ENCODE measurements at places on chromosomes 1 and 21.
A peak's percentile ranks its signal among the peaks of the same experiment; 100 is the strongest.

DNA sequence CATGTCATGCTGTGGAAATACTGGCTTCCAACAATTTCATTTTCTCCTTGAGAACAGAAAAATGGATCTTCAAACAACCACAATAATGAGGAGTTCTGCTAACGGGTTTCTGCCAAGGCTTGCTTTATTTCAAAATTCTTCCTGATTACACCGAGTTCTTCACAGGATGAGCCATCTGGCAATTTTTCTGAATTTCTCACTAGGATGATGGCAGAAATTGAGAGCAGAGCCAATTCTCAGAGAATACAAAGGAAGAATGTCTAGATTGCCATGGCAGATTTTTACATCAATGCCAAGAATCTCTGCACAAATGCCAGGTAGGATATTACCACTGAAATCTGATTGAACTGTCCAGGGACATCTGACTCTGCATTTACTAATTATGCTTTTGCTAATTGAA is 619.0 kb upstream of the CHRM3 start:
- no peak for DNase-seq

GRCh38 chr1:219419860-219420259 is 193.0 kb downstream of the ZC3H11B start:
- DNase-seq, result no peak

- DNase-seq, result no peak
Measured at GRCh38 chr21:36381841-36382589, 3.2 kb upstream of the CHAF1B start.

GRCh38 chr1:59477867-59478266 is 181.0 kb downstream of the FGGY start:
- no peak for DNase-seq

DNA sequence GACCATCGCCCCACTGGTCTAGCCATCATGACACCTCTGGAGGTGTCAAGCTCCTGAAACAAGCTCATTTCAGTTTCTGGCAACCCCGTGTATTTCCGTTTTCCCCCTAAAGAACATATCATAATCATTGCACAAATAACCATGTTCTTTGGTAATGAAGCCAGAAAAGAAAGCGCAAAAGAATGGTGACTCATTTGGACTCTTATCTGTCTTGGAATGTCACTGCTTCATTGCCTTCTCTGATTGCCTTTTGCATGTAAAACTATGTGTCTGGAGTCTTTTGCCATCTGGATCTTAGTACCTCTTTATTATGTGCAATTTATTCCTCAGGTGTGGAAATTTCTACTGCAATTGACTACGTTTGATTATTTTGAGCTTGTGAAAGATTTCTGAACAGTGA is 110.5 kb downstream of the COLGALT2 start:
- DNase-seq, result no peak

DNA sequence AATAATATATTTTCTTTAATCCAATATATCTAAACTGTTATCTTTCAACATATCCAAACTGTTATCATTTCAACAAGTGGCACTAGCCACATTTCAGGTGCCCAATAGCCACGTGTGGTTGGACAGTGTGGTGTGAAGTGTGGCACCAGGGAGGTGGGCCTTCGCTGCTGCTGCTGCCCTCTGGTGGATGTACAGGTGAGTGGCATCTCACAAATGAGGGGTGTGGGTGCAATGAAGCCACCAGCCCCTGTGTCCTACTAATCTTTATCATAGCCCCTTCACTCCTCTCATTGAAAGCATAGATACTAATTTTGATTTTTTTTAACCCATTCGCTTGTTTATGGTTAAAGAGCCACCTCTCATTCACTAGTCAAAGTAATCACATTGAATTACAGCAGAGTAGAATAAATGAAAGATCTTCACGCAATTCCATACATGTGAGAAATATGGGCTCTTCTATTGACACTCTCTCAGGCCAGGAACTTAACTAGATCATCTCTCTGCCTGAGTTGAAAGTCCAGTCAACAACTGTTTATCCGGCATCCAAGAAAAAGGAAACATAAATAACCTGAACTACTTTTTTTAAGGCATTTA is 499.2 kb downstream of the OMA1 start:
- DNase-seq, result peak; percentile 16

DNA sequence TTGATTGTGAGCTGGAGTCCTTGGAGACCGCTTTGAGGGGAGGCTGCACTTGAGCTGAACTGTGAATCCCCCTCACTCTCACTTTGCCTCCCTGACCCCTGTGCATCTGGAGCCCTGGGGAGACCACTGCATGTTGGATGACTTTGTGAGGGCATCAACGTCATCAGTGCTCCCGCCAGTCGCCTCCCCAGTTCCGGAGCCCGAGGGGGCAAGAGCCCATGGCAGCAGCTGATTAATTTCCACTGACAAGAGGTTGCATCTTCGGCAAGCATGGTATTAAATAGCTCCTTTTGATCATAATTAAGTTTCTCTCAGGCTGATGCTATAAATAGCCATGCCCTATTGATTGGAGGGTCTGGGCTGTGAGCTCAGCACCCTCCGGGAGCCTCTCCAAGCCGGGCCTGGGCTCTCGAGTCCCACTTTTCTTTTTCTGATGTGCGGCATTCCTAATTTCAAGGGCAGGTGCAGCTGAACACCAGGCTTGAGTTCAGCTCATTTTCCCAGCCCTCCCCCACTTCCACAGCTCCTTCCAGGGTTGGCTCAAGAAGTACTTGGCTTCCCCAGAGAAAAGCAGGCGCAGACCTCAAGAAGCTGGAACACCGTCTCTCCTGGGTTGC is 33.2 kb downstream of the KCND3 start:
- DNase-seq, result no peak

DNA sequence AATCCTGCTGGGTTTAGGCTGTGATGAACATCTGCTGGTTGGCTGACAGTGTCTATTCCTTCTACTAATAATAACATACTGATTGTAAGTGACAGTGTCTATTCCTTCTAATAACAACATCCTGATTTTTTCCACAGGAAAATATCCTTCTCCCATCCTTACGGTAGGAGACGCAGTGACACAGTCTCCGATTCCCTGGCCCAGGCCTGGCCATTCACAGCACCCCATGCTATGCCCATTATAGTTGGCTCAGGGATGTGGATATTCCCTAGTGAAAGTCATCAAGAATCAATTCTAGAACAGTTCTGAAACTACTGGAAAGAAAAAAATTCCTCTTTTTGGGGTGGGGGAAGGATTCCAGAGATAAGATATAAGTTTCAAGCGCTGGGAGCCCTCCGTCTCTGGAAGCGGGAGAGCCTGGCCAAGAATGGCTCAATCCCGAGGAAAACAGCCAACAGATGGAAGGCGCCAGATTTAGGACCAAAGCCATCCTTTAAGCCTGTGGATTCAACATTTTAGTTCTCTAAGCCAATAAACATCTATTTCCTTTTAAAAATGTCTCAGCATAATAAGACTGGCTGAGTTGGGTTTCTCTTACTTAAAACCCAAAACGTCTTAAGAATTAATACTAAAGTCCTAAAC is 88.6 kb downstream of the GPATCH2 start:
- no peak for DNase-seq

DNA sequence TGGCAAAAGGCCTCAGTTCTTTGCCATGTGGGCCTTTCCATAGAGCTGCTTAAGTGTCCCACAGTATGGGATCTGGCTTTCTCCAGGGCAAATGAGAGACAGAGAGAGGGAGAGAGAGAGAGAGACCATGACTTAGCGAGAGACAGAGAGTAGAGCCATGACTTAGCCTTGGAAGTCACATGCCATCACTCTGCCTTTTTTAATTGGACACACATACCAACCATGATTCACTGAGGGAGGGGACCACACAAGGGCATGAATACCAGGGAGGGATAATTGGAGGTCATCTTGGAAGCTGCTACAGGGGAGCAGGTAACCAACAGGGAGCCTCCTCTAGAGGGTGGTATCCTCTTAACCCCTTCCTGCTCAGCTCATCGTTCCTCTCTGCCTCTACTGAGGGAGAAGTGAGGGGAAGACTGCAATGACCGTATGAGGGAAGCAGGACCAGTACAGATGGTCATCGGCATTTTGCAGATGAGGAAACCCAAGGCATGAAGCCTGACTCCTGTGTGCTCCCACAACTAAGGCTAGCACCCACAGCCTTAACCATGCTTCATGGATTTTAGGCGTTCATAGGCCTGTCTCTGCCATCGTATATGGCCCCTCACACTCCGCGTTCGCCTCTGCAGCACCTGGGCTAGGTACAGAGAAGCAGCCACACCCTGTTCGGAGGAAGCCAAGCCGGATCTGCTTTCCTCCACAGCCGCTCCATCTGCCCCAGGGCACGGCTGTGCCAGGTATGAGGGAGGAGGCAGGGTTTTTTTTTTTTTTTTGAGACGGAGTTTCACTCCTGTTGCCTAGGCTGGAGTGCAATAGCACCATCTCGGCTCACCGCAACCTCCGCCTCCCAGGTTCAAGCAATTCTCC is 38.6 kb downstream of the MEF2D start:
- no peak for DNase-seq

DNA sequence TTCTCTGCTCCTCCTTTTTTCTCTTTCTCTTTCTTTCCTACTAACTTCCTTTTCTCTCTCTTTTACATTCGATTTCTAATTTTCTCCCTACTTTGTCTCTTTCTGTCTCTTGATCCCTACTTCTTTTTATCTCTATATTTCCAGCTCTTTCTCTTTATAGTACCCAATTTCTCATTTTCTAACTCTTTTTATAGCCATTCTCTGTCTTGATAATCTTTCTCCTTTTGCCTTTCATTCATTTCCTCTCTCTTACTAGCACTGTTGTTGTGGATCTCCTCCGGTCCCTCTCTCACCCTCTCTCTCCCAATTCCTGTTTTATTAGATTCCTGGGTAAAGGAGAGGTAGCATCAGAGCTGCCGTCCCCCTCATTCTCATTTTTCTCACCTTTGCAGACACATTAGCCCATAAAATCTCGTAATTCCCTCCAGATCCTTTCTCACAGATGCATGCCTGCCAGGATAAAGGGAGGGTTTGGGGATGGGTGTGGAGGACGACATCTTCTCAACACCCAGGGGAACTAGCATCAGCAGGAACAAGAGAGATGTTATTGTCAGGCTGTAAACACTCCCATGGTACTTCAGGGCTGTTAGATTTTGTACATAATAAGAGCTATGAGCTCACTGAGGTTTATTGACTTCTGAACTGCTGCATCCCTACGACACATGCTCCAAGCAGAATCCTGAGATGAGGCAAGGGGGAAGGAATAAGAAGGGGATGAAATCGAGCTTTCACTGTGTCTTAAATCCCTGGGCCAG is 159.0 kb upstream of the GALNT2 start:
- no peak for DNase-seq

DNA sequence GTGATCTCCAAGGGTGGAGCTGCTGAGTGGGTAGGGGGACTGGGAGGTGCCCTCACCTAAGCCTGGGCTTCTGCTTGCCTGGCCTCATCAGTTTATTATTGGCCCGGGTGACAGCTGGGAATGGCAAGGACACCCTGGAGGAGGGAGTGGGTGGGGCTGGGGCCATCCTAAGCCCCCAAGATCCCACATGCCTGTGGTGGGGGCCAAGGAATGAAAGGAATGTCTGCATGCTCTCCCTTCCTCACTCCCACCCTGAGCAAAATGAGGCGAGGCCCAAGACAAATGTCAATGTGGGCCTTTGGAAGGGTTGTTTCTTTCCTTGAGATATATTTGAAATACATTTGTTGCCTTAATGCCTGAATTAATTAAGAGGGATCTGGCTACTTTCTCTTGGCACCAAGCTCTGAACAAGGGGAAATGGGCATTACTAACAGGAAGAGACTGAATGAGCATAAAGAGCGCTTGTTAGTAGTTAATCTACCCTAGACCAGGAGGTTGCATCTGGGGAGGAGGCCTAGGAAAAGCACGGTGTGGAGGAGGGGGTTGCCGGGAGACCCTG is 19.7 kb upstream of the CHI3L1 start:
- DNase-seq, result no peak

DNA sequence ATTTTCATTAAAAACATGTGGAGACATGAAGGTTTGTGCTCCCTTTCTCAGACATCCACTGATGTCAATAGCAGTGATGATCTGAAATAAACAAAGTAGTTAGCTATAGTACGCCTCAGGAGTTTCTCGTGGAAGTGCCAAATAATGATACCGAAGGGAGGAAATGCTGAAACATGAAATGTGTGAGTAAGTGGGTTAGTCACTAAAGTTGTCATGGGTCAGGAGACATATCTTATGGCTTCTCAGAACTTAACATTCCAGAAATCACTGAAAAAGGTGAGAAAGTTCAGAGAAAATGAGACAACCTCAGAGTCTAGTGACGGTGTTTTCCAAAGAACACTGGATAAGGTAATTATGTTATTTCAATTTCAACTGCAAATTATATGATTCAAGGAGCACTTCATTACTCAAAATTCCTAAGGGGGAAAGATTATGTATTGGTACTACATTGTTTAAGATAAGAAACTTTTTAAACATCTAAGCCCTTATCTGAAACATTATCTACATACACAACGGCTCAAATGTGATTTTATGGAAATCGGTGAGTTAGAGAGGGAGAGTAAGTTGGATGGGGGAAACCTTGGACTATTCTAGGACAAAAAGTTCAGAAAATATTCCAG is 20.6 kb downstream of the NIBAN1 start:
- no peak for DNase-seq

GRCh38 chr1:22325531-22326371 is 125.9 kb upstream of the ZBTB40 start:
- no peak for DNase-seq

GRCh38 chr21:42021371-42022090 is 11.4 kb upstream of the ZBTB21 start:
- DNase-seq, result no peak

DNA sequence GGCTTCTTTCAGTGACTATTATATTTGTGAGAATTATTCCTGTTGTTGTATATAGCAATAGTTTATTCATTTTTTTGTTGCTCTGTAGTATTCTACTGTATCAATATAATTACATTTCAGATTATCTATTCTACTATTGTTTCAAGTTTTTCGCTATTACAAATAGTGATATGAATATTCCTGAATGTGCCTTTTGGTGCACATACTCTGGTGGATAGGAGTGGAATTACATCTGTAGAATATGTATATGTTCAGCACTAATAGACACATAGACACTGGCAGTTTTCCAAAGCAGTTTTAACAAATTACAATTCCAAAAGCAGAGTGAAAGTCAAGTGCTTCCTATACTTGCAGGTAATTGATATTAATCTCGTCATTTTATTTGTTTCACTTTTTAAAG is 696.2 kb upstream of the PRMT6 start:
- no peak for DNase-seq

DNA sequence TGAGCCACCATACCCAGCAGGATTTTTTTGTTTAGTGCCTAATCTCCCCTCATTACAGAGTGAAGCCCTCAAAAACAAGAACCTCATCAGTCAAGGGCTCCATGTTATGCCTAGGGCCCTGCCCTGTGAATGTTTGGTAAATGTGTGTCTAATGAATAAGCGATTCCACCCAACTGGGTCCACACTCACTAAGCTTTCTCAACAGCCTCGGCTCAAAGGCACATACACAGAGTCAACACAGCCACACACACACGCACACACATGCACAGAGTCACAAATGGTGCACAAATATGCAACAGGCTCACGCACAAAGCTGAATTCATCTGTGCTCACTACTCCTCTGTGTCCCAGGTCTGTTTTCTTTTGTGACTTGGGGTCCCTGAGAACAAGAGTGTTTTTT is 11.7 kb upstream of the SYNC start:
- DNase-seq, result no peak

DNA sequence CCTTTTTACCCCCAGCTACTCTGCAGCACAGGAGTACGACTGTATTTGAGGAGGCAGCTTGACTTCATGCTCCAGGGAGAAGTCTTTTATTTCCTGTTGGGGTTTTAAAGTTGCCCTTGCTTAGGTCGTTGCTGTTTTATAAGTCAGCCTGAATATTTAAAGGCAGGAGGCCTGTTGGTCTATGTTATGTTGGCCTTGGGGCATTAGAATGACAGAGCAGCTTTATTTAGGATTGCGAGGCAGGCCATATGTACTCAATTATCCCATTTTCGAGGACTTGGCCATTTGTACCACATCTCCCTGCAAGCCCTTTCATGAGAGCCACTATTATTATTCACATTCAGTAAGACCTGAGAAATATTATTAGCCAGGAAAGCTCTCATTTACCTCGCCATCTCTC is 47.0 kb downstream of the KIF26B start:
- DNase-seq, result no peak

Data from progenitor cell of endocrine pancreas (in vitro differentiated cells).